Fibroblast of the conjunctiva (primary cell): ENCODE measurements at places on chromosomes 4 and X.

GRCh38 chr4:126757219-126757618 is 875.5 kb upstream of the INTU start:
- no peak for DNase-seq

GRCh38 chr4:101037249-101037648 is 310.1 kb downstream of the PPP3CA start:
- no peak for DNase-seq

DNA sequence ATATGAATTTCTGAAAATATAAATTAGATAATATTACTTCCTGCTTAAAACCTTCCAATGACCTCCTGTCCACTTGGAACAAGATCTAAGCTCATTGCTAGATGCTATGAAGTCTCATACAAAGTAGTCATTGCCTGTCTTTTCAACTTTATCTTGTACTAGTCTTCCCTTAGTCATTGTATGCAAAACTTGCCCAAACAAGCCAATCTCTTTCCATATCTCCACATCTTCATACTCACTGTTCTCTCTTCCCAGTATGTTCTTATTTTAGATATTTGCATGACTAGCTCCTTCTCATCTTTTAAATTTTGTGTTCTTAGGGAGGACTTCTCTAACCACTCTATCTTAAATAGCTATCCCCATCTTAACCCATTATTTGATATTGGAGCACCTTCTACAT is 33.9 kb upstream of the CDX4 start:
- DNase-seq, result no peak

- DNase-seq, result no peak
Measured at GRCh38 chr4:118345813-118346212, 7.0 kb downstream of the PRSS12 start.

GRCh38 chr4:1625600-1626138 is 58.4 kb downstream of the FAM53A start:
- DNase-seq, result no peak

DNA sequence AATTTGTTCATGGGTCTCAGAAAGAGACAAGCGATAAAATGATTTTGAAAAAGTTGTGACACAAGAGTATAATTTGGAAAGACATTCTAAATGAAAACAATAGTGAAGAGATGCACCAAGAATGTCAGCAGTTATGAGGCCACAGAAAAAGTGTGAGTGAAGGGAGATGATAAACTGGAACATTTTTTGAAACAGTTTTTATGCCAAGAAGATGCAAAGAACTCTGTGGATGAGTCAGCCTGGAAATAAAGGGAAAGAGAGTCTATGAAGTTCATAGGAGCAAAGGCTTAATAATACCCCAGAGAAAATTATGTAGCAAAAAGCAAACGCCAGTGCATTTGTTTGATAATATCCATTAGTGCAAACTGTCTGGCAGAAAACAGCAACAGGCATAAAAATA is 188.4 kb upstream of the TBC1D9 start:
- peak; percentile 32 for DNase-seq

DNA sequence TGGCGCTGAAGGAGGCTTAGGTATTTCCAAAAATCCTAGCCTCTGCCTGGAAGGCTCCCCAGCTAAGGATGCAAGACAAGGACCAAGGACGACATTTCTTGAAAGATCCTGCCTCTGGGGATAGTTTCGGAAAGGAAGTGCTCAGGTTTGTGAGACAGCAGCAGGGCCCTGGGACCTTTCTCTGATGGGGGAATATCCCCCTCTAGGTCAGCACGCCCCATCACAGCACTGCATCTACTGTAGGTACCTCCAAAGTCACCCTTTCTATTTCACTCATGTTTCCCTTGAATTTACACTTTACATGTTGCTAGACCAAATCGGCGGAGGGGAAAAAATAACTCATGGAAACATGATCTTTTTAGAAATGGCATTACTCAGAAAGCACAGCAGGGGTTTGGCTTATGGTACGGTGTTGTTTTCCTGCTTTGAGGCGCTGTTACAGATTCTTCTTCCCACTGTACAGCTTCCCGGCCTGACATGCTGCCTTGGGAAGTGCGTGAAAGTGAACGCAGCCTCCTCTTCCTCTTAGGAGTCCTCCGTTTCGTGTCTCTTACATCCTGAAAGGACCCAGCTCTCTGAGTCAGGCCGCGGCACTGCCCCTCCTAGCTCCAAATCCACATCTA is 77.2 kb upstream of the DHRSX start:
- DNase-seq, result peak; percentile 17

DNA sequence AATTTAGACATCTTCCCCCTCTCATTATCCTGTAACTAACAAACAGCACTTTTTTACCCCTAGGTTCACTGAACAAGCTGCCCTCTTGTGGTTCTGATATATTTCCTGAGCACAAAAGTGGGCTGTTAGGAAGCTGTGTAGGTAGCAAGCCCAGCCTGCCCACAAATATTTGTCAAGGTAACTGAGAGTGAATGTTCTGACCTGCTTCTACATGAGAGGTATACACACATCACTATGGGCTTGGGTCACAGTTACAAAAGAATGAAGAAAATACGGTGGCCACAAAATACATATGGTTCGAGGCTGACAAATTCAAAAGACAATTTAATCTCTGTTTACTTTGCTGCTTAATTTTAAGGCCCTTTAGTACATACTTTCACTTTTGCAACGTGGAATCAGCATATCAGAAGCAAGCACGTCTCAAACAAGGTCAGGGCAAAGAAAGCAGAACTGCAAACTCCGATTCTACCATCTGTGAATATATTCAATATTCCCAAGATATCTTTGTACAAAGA is 78.7 kb downstream of the RBM47 start:
- peak; percentile 32 for DNase-seq

DNA sequence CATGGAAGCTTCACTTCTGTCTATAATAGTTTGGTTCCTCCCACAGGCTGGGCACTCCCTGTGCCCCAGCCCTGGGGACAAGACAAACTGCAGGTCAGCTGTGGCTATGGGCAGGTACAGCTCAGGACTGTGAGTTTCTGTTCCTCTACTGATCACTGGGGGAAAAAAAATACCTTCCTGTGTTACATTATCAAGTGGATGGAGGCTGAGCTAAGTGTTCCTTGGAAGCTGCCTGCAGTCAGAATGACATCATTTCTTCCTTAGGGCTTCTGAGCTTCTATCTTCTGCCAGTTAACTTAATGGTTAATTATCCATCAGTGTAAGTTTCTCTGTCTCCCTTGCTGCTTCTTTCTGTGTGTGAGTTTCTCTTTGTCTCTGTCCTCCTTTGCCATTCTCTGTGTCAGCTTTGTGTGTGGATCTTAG is 4.6 kb downstream of the RAB33A start:
- no peak for DNase-seq

- no peak for DNase-seq
Measured at GRCh38 chrX:65928522-65928921, 111.4 kb downstream of the VSIG4 start.

DNA sequence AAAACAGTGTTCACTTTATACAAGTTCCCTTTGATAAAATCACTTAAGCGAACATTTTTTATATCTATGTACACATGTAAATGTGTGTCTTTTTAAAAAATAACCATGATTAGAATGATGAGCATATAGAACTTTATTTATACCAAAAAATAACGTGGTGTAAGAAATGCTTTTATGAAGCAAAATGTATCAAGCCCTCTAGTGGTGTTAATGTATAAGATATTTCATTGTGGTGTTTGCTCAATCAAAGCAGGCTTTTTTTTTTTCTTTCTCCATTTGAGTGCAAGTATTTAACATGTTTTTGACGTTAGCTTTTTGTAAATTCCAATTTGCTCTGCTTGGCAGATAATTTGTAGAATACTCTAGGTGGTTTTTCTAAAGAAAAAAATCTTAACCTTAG is 2092.4 kb upstream of the TENM3 start:
- DNase-seq, result no peak

DNA sequence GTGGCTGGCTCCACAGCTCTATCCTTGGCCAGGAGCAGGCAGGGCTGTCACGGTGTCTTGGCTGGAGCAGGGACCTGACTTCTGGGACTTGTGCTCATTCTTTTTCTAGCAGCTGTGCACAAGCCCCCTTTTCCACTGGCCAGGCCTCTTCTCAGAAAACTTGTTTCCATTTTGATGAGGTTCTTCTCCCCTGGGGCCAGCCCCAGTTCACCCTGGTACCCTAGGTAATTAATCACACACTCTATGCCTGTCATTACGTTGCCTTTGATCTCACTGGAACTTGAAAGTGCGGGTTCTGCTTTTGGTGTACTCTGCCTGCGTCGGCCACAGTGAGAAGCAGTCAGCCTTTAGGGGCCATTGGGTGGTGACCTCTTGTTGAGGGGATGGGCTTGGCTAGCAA is 26.6 kb downstream of the DRD5 start:
- DNase-seq, result no peak

- no peak for DNase-seq
Measured at GRCh38 chrX:30663322-30663721, 10.1 kb downstream of the GK start.

GRCh38 chr4:56052481-56052880 is 103.7 kb downstream of the CEP135 start:
- no peak for DNase-seq

- peak; percentile 89 for DNase-seq
Measured at GRCh38 chr4:18020671-18021469, 685 bp downstream of the LCORL start.

GRCh38 chrX:119488749-119489148 is 20.5 kb downstream of the SLC25A5 start:
- DNase-seq, result no peak

GRCh38 chr4:148054275-148054674 is 322.4 kb downstream of the ARHGAP10 start:
- no peak for DNase-seq

- DNase-seq, result no peak
Measured at GRCh38 chr4:3780347-3781171, 14.4 kb downstream of the ADRA2C start.

GRCh38 chrX:7272346-7272745 is 124.4 kb upstream of the PUDP start:
- no peak for DNase-seq

DNA sequence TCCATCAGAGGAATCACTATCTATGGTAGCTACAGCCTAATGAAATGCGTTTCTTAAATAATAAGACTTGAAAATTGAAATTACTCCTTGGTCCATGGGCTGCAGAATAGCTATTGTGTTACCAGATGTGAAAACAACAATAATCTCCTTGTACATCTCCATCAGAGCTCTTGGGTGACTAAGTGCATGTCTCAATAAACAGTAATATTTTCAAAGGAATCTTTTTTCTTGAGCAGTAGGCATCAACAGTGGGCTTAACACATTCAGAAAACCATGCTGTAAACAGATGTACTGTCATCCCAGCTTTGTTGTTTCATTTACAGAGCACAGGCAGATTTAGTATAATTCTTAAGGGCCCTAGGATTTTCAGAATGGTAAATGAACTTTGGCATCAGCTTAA is 67.3 kb downstream of the GLUD2 start:
- no peak for DNase-seq
